Inflammatory macrophage treated with lipopolysaccharide for 4 hours (primary cell): ENCODE measurements at places on chromosomes 16 and 17.

DNA sequence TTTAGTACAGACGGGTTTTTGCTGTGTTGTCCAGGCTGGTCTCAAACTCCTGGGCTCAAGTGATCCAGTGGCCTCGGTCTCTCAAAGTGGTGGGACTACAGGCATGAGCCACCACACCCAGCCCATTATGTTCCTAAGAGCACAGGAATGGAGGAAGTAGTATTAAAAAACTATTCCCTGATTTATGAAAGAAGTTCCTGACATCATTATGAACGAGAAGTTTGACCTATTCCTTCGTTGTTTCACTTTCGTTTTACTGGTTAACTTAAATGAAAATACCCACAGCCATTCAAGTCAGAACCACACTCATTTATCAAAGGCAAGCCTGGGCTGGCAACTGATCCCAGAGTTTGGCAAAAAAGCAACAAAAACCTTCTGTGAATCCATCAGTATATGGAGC lies 13.5 kb upstream of the CBX4 start:
- DNase-seq, result peak; percentile 93

DNA sequence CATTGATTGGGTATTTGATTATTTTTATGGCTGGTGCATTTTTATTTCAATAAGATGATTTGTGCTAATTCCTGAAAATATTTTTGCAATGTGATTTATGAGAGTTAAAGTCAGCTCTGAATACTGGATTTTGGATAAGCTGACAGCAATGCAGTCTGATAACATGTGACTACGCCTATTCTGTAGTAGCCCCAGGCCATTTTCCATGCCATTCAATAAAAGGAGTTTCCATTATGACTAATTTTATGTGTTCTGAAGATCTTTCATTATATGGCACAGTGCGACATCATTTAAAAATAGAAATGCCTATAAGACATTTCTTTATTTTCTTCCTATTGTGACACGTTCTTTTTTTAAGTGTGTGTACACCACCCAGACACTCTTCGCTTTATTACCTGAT lies 46.3 kb downstream of the KCNJ2 start:
- no peak for DNase-seq

DNA sequence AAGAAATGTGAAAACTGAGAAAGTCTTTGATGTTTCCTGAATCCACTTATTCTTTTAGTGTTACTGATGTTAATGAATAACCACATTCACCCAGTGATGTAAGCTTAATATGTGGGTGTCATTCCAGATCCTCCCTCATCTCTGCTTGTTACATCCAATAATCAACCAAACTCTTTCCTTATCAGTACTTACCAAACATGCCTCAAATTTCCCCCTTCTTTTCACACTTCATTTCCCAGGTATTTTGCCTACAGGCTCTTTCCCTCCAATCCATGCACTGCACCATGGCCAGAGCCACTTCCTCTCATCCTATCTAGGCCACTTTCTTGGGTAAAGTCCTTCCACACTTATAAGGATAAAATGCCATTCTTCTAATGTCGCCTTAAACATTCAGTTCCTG lies 451.5 kb downstream of the NPIPA7 start:
- DNase-seq, result no peak

GRCh38 chr16:27323781-27324561 lies 10.2 kb downstream of the IL4R start:
- DNase-seq, result no peak

DNA sequence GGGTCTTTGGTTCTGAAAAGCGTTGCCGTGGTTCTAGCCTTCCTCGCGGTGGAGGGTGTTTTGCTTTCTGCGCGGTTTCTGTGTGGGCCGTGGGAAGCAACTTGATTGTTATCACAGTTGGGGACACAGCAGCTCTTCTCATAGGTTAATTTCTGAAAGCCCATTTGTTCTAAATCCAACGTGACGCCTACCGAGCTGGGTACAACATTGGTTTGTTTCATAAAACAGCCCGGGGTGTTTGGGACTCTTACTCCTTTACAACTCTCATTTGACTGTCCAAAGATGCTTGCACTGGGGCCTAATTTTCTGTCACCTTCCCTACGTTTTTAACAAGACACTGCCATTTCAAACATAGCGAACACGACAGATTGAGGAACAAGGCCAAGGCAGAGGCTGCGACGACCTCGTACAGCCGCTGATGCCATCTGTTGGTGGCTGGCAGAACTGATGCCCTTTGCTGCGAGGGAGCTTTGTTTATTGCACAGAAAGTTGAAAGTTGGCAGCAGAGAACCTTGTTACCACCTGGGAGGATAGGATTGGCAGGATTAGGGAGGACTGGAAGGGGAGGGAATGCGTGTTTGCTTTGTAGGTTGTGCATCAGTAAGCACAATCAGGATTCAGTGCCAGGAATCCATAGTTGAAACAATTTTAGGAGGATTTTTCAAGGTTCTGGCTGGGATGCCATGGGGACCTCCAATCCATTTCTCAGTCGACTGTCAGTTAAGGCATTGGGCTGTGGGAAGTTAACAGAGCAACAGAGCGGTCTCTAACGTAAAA lies 98.3 kb downstream of the PITPNC1 start:
- peak; percentile 84 for DNase-seq

DNA sequence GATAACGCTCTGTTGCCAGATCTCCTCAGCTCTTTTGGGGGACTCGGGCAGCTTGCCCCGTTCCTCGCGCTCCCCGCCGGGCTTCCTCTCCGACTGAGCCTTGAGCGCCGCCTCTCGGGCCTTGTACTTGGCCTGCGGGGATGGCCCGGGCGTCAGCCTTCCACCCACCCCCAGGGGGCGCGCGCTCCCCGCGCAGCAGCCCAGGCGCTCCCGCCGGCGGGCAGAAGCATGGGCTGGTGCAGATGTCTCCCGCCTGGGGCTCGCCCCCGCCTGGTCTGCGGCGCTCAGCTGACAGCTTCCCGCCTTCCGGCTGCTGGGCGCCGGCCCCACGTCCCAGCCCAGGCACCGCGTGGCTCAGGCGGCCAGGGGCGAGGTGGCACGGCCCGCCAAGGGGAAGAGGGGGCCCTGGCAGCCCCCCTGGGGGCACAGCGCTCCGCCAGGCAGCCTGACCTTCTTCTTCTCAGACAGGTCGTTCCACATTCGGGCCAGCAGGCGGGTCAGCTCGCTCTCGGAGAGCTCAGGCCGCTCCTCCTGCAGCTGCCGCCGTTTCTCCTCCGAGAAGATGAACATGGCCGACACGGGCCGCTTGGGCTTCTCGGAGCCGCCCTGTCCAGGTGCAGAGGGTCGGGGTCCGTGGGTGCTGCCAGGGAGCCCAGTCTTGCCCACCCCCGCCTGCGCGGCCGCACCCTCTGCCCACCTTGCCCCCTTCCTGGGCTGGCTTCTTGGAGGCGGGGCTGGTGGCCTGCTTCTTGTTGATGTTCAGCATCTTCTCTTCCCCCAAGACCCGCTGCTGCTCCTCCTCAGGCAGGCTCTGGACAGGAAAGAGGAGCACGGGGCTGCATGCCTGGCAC lies 8.9 kb downstream of the UBTF start:
- DNase-seq, result peak; percentile 87

DNA sequence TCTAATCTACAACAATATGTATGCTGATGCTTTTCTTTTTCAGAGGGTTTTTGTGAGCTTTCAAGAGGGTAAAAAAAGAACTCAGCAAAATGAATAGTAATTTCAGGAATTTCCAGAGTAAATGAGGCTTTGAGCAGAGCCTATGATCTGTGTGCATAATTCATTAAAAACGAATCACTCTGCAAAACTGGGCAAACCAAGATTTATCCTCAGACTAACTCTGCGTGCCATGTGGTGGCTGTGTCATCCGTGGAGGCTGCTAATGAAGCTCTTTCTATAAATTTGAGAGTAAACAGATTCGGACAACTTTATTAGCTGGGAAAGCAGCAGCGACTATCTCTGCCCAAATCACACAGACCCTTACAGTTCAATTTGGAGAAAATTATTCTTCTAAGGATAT lies 83.8 kb downstream of the FOXL1 start:
- no peak for DNase-seq

DNA sequence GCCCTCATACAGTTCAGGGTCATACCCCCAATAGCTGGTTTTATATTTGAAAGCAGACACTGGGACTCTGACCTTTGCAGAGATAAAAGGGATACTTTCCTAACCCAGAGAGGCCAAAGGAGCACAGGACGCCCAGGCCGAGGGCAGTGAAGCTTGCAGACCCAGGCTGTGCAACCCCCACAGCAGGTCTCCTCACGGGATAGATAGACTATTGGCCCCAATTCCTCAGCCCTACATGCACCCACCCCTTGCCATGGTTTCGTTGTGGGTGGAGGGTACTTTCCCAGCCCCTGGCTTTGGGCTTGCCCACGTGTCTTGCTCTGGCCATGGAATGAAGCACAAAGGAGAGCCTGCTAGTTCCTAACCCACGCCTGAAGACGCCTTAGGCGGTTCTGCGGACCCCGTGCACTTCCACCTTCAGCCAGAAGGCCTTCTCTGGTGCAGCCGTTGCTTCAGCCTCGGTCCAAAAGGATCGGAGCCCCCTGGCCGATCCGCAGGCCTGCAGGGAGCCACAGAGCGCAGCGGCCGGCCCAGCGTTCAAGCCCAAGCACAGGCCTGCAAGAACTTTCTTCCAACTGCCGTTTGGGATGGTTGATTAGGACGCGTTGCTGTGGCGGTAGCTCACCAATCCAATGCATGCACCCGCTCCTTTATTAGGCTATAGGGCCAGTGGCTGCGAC lies 9.8 kb upstream of the BRCA1 start:
- DNase-seq, result no peak

GRCh38 chr17:14373614-14374259 lies 72.9 kb downstream of the HS3ST3B1 start:
- DNase-seq, result peak; percentile 98

DNA sequence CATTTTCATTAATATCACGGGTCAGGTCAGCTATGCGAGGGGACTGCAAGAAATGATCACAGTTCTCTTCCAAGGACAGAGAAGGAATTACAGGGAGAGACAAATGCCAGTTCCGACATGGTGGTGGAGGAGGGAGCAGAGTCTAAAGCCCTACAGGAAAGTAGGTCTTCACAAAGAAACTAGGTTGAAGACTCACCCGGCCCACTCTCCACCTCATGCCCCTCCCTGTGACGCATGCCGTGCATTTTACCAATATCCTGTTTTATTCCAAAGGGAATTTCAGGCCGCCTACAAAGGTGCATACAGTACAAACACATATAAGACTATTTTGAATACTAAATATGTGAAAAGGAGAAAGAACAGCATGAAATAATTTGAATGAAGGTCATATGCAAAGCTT lies 56.8 kb downstream of the CDH11 start:
- DNase-seq, result no peak

GRCh38 chr17:64455993-64456885 lies 7.3 kb downstream of the MILR1 start:
- DNase-seq, result peak; percentile 84

- no peak for DNase-seq
Observed at GRCh38 chr16:30741461-30741914, 6.7 kb upstream of the PHKG2 start.

GRCh38 chr17:36184023-36184765 lies 7.8 kb upstream of the TBC1D3B start:
- DNase-seq, result peak; percentile 32

- no peak for DNase-seq
Observed at GRCh38 chr16:10895053-10895946, 18.3 kb downstream of the CIITA start.

DNA sequence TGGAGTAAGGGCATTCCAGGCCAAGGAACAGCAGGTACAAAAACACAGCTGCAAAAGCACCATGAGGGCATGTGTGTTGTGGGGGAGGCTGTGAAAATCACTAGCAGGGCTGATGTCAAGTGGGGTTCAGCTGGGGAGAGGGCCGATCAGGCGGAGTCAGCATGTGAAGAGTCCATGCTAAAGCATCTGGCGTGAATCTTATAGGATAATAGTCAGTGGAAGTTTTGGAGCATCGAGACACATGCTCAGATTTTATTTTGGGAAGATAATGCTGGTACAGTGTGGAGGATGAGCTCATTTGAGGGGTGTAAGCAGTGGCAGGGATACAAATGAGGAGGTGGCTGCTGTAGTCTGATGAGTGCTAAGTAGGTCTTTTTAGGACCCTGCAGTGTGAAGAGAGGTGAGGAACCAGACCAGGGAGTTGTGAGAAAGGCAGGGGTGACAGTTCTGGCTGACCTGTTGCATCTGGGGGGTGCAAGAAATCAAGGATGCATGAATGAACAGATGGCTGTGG lies 30.3 kb downstream of the MMD start:
- no peak for DNase-seq

GRCh38 chr17:20022701-20023100 lies 13.5 kb downstream of the SPECC1 start:
- DNase-seq, result no peak

GRCh38 chr17:70955441-70955840 lies 786.1 kb downstream of the KCNJ2 start:
- no peak for DNase-seq

GRCh38 chr16:66382171-66382965 lies 15.9 kb downstream of the CDH5 start:
- DNase-seq, result no peak

DNA sequence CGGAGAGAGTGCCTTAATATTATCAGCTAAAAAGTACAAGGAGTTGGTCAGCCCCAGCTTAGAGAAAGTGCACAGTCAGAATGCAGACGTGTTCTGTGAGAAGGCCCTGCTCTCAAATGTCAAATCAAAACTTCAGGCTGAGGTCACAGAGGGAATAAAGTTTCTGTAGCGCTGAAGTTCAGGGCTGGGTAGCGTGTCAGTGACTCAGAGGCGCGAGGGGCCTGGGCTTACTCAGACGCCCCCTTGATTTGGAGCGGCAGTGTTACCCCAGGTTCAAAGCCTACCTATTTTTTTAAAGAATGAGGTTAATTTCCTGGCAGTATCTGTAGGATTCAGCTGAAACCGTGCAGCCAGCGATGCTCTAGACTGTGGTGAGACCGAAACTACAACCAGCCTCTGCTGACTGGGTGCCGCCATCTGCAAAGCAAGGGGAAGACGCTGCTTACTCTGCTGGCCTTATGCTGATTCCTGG lies 4.8 kb downstream of the CIAO3 start:
- DNase-seq, result no peak

DNA sequence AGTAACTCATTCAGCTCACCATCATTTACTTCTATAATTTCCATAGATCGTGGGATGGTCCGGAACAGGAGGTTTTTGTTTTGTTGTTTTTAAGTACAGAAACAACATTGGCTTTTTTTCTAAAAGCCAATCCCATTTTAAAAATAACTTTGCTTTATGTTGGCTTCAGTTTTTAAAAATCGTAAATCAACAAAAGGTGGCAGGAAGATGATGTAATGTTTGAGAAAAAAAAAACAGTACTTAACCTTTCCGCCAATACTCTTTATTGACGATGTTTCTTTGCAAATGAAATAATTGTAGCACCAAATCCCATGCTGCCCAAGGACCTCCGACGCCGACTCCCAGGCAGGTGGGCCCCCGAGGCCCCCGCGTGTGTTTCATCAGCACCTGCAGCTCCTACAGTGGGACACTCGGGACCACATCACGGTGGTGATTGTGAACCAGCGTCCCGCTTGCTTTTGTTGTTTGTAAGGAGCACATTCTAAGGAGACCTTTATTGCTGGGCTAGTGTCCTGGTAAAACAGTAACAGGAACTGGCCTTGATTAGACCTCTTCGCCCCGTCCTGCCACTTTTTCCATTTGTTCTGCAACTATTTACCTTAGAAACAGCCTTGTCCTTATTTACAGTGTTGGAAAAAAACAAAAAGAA lies 140.2 kb upstream of the CHMP6 start:
- no peak for DNase-seq
